ENCODE measurements at places on chromosomes 1 and 21.

- no peak for DNase-seq
Measured at GRCh38 chr21:32413697-32414578, 1.4 kb downstream of the EVA1C start.

DNA sequence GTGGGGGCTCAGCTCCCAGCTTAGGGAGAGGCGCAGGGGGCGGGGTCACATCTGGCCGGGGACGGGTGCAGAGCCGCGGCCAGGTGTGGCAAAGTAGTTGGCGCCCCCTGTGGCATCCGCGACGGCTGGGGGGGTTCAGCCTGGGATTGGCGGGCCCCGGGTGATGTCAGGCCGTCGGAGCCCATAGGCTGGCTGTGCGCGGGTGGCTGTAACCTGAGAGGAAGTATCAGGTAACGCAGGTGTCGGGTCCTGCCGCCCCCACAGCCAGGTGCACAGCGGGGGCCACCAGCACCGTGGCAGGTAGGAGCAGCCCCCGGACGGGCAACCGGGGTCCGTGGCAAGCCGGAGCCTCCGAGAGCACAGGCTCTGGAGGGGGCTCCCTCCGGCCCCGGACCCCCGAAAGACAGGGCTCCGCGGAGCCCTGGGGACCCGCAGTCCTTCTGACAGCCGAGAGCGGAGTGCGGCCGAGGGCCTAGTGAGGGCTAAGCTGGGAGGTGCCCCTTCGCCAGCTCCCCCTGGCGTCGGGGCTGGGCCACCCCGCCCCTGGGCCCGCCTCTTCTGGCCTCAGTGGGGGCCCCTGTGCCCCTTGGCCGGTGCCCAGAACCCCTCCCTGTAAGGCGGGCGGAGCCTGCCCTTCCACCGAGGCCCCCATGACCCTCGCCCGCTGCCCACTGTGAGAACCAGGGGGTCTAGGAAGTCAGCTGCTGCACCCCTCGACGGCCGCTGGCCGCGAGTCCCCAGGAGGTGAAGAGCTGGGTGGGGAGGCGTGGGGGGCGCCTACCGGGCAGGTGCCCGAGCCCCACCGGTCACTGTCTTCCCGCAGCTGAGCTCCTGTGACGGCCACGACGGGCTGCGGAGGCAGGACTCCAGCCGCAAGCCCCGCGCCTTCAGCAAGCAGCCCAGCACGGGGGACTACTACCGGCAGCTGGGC, 17.9 kb downstream of the TNFRSF25 start:
- DNase-seq = no peak

DNA sequence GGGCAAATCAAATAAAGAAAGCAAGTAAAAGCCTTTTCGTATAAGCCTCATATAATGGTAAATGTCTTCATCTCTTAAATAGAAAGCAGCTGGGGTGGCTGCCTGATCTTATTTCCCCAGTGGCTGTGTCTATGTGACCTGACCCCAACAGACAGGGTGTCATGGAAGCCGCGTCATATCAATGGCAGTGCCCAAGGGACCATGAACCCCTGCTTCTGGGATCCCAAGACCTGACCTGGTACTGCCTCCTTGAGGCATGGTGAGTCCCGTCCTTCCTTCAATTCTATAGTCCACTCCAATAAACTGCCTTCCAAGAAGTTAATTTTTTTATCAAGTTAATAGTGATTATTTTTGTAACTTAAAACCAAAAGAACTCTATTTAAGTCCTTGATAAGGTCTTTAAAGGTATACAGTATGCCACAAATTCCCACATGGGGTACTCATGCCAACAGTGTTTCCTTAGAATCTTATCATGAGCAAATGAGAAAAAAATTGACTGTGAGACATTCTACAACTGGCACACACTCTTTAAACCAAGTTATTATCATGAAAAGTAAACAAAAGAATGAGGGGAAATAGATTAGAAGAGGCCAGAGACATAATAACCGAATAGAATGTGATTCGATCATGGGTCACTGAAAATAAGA, 104.6 kb downstream of the ADSS2 start:
- no peak for DNase-seq

DNA sequence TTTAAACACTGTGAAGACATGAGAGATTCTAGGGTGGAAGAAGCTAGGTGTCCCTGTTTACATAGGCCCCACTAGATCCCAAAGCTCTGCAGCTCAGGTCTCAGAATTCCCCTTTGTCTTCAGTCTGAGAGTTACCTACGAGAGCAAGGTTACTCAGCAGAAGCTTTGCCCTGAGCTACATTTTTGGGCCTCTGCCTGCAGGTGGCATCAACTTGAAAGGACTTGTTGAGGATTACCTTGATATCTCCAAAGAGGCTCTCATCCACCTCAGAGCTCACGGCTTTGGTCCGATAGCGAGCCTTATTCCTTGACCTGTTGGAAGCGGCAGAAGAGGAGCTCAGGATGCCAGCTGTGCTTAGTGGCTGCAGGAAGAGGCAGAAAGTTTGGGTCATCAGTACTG, 7.0 kb downstream of the CFAP45 start:
- DNase-seq = no peak

DNA sequence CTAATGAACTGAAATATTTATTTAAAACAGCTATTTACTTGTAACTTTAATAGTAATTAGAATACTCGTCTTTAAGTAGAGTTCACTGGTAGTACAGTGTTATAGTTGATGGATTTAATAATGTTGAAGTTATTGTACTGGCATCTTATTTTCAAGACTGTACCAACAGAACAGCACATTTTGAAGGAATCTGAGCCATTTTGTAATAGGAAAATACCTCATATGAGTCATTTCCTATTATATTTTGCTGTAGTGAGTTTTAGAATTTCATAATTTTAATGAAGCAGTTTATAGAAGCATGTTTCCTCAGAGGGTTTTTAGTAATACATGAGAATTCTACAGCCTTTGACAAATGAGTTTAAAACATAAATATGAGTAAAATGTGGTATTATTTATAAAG, 258.3 kb downstream of the OLFM3 start:
- peak; percentile 56 for DNase-seq

GRCh38 chr1:151491641-151492040, 19.5 kb upstream of the CGN start:
- DNase-seq = no peak

DNA sequence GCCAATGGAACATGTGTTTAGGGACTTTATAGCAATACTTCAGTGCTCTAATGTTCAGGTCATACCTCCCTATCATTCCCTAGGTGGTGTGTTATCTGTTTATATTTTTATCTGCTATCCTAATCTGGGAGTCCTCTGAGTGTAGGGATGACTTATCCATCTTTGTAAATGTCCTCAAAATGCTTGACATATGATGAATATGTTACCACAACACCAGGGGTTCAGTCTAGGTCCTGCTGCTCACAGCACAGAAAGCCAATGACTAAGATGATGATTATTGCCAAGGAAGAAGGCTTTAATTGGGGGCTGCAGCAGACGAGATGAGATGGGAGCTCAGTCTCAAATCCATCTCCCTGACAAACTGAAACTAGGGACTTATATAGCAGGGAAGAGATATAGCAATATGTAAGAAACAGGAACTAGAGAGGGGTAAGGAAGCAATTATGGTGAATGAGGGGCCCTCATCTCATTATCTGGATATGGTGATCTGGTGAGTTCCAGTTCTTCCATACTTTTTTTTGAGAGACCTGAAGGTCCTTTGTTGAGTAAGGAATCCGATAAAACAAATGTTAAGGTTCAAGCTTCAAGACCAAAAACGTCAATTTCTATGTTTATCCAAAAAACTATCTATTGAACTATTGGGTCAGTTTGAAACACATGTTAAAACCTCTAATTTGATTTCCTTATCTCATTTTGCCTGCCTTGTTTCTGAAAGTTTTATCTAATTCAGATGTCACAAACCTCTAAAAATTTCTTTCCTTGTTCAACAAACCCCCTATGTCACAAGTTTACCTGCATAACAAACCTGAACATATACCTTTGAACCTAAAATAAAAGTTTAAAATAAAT, 256.7 kb upstream of the CACYBP start:
- peak; percentile 40 for DNase-seq

DNA sequence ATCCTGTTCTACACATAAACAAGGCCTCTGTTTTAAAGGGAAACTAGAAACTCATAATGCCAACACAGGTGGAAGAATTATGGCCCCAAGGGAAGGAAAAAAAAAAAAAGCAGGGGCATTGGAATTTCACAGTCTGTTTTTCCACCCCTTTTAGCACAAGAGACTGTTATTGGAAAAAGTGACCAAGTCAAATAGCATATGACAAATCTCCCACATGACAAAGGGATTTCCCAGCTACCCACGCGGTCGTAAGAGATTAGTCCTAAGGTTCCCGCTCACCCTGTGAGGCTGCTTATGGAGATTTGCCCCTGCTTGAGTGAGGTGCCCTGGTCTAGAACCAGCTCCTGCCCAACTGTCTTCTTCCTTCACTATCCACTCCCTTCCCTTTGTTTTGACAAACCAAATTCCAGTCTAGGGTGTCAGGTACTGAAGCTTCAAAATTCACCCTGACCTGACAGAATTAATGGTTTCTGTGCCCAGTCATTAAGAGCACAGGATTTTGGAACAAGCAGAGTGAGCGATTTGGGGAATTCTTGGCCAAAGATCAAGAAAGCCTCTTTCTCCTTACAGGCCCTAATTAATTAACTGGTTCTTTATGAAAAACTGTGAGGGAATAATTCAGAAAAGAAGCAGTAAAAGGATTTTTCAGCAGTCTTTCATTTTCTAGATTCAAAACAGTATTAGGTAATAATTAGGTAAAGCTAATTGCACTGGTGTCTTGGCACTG, 107.3 kb downstream of the NMNAT2 start:
- DNase-seq = no peak

- no peak for DNase-seq
Measured at GRCh38 chr1:94322696-94323095, 85.3 kb upstream of the ARHGAP29 start.

- no peak for DNase-seq
Measured at GRCh38 chr1:55420026-55420425, 204.9 kb upstream of the USP24 start.

- peak; percentile 57 for DNase-seq
Measured at GRCh38 chr1:178630417-178630816, 94.6 kb upstream of the RALGPS2 start.

GRCh38 chr1:236081546-236082227, 16.8 kb upstream of the NID1 start:
- no peak for DNase-seq

DNA sequence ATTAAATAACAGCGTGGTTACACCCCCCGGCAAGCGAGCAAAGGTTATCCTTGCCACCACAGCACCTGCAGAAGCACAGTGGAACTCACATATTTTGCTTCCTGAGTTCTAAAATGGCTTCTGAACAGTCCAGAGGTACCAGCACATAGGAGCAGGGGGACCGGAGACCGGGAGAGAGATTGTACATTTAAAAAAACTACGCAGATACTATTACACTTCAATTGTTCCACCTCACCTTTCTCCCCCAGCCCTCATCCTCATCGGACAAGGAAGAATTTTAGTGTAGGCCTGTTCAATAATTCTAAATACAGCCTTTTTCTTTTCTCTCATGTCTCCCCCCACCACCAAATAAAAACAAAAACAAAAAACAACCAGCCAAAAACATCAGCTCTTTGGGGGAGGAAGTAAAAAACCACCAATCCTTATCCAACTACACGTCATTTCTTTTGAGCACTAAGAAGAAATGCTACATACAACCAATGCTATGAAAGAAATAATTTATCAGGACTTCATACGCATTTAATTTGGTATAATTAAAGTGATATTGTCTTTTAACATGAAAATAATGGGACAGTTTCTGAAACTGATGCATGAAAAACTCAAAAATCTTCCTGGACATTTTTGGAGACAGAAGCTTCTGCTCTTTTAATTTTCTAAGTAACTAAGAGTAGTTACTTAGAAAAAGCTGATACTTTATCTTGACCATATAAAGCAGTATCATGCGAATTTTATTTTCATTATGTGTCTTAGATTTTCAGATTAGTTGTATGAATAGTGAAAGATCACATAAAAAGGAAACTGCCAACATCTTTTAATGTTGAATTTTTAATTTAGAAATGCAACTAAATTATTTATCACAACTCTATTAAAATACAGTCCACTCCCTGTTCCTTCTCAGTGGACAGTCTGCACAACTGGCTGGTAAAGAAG, 9.1 kb downstream of the CDKN2C start:
- DNase-seq = no peak

GRCh38 chr1:203524152-203524551, 30.2 kb downstream of the OPTC start:
- DNase-seq = no peak

GRCh38 chr1:231252336-231252735, 11.3 kb downstream of the GNPAT start:
- DNase-seq = no peak

DNA sequence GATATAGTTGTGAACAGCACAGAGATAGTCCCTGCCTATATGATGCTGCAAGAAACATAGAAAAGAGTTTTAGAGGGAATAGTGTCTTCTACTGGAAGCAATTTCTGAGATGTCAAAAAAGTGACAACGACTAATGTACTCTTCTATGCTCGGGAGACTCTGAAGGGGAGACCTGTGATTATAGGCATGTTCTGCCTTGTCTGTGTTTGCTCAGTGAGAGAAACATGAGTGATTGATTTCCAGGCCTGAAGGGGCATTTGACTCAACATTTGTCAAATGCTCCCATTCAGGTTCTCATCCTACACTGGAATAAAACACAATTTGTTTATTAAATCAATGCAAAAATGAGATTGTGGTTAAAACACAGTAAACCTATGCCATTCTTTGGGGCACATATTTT, 131.8 kb downstream of the CTH start:
- no peak for DNase-seq

- peak; percentile 57 for DNase-seq
Measured at GRCh38 chr1:232012773-232013386, 386.3 kb downstream of the DISC1 start.

- peak; percentile 32 for DNase-seq
Measured at GRCh38 chr1:56285554-56286402, 293.6 kb downstream of the PLPP3 start.

DNA sequence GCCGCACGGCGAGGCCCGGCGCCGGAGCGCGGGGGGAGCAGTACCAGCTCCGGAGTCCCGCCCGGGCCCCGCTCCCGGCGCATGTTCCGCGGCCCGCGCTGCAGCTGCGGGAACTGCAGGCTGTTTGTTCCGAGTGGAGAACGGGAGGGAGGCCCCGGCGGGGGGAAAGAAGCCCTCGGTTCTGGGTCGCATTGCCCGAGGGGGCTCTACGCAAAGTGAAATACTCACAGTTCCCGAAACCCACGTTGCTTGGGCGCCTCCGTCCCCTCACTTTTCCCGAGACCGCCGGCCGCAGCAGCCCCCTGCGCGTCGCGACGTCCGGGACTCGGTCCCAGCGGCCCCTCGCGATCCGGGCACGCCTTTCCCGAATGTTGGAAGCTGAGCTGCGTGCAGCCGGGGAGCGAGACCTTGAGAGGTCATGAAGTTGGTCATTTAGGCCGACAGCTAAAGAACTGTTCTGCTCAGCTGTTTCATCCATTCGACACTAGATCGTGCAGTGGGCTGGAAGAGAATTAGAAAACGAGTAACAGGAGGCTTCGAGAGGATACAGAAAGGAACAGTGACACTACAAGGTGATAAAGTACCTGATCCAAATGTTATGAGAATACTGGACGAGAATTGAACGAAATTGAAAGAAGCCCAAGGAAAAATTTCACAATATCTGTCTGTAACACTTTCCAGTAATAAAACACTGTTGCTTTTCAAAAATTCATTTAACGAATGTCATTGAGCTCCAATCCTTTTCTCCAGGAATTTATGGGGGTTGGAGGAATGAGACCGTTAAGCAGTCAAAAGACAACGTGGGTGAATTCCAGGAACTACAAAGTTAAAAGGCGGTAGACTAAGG, 657 bp upstream of the LIN9 start:
- peak; percentile 14 for DNase-seq

Data from fibroblast of skin of right quadriceps (primary cell).